ENCODE measurements at places on chromosomes 5 and 9.

GRCh38 chr5:124678922-124679519, 67.4 kb downstream of the ZNF608 start:
- no peak for DNase-seq

GRCh38 chr9:122370303-122370702, 521 bp upstream of the PTGS1 start:
- DNase-seq, result no peak

- DNase-seq, result no peak
Measured at GRCh38 chr5:35850967-35851680, 5.6 kb upstream of the IL7R start.

- DNase-seq, result no peak
Measured at GRCh38 chr9:133676450-133676849, 40.3 kb downstream of the DBH start.

DNA sequence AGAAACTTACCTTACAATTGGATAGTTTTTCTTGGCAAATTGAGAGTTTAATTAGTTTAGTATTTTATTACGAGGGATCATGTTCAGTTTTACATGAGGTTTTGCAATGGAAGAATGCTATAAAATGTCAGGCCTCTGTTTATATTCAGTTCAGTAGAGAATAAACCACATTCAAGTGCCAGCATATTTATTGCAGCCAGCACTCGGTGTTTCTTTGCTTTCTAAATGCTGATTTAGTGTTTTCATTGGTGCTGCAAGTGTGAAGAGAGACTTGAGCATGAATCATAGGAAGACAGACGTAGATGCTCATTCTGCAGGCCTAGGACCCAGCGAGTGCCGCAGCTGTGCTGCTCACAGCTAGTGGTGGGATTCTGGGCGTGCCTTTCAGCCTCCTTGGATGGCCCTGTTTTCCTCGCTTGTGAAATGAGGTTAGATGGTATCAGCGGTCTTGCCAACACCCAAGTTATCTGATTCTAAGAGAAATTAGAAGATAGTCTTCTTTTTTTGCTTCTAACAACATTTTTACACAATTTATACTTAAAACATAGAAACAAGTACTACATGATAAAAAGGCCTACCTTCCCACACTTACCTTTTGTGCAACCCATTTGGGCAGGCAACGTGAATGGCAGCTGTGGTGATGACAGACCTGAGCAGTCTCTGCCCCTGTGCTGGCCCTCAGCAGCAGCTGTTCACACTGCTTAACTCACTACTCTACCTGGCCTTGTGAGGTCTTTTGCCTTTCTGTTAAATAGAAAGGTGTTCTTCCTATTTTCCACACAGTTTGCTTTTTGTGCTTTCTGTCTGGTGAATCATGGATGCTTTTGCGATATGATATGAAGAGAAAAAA, 26.8 kb upstream of the TNFAIP8 start:
- no peak for DNase-seq

GRCh38 chr9:132857031-132857430, 21.1 kb downstream of the AK8 start:
- DNase-seq, result no peak

DNA sequence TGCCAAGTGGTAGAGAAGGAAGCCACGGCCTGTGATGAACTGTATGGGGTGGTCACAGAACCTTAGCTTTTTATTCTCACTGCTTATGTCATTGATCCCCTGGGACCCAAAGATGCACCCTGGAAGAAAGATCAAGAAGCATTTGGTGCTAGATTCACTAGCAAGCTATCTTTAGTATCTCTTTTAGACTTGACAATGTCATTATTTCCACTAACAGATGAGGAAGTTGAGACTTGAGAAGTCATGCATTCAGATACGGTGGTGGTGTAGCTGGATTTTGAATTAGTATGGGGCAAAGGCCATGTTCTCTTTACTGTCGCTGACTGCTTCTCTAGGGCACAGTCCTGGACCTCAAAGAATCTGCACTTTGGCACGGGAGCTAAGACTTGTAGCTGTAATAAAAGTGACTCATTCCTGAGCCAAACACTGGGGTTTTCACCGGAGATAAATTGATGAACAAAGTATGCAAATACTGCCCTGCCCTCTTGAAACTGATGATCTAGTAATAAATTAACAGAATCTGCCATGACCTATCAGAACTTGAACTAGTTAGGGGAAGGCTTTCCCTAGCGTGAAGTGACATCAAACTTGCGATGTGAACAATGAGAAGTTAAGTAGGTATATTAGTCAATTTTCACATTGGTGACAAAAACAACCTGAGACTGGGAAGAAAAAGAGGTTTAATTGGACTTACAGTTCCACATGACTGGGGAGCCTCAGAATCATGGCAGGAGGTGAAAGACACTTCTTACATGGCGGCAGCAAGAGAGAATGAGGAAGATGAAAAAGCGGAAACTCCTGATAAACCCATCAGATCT, 5.4 kb downstream of the GDA start:
- DNase-seq, result no peak

GRCh38 chr9:99773468-99774138, 48.1 kb upstream of the NR4A3 start:
- no peak for DNase-seq

DNA sequence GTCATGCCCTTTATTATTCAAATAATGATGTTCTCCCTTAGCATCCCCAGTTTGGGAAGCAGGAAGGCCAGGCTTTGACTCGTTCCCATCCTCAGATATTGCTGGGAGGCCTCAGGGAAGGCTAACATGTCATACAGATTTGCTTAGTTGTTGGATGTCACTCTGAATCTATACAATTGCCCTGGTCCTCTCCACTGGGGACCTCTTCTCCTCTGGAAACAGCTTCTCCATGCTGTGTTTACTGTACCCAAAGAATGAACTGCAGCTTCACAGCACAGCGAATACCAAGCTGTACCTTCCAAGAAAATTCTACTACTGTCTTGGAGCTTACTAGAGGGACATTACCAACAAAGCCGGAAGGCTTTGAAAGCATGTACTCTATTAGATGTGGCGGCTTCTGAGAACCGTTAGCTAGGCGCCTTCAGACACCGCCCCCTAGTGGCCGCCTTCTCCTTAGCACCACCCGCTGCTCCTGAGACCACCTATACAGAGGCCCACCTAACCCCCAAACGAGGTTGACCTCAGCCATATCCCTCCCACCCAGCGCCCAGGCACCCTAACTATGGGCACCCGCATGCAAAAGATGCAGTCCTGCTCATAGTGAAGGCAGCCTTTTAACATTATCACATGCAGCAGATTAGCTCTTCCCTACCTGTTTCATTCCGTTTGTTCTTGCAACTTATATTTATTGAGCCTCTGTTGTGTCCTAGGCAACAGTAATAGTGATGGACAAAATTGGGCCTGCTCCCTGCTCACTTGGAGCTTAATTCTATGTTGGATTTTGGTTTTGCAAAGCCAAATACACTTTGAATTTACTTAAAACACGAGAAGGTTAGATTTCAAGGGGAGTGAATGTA, 34.9 kb upstream of the FOXI1 start:
- peak; percentile 74 for DNase-seq

DNA sequence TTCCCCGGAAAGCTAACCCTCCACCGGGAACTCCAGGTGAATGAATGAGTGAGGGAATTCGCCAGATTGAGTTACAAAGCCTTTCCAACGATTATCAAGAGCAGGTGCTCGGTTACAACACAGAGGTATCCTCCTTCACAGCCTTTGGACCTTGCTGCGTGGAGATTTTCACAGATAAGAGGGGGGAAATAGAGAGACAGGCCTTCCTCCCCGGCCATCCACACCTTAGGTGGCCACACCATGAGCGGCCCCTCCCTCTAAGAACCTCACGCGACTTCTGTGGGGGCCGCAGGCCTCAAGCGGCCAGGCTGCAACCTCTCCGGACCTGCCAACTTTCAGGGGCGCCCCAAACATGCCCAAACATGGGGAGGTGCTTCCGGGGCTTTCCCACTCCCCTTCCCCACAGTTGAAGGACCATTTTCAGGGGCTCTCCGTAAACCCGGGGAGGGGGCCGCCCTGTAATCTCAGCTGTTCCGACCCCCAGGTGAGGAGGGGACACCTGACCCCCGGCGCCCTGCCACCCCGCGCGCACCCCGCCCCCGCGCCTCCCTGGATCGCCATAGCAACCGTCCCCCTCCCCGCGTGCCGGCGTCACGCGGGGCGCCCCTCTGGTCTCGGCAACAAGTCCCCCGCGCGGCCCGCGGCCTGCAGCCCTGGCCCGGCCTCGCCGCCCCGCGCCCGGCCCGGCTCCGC, 603 bp downstream of the DENND1A start:
- DNase-seq, result peak; percentile 26

DNA sequence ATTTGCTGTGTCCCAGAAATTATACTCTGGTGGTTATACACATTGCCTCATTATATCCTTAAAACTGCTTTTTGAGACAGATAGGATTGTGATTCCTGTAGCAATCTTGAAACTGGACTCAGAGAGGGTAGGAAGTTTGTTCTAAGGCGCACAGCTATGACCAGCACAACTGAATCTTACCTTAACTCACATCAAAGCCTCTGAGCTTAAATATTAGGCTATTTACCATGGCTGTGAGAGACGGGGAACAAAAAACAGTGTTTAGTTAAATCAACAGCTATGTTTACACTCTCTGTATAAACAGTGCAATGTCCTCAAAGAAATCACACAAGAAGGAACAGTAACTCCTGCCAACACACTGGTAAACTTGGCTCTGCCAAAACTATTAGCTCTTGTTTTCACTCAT, 50.9 kb upstream of the TUT7 start:
- no peak for DNase-seq

GRCh38 chr5:60636001-60636400, 64.0 kb downstream of the DEPDC1B start:
- DNase-seq, result no peak

DNA sequence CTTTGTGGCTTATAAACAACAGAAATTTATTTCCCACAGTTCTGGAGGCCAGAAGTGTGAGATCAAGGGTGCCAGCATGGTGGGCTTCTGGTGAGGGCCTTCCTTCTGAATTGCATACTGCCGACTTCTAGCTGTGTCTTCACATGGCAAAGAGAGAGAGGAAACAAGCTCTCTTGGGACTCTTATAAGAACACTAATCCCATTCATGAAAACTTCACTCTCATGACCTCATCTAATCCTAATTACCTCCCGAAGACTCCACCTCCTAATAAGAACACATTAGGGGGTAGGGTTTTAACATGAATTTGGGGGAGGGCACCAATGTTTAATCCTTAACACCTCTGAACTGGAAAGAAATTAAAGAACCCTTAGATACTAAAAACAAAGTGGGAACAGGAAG, 75.9 kb upstream of the MINAR2 start:
- no peak for DNase-seq

All from pancreas (tissue), 10 donors.